EH (cell line): ENCODE measurements at places on chromosomes 5 and 9.

- peak; percentile 87 for DNase-seq
Observed at GRCh38 chr5:157665467-157666070, 5.8 kb upstream of the C5orf52 start.

DNA sequence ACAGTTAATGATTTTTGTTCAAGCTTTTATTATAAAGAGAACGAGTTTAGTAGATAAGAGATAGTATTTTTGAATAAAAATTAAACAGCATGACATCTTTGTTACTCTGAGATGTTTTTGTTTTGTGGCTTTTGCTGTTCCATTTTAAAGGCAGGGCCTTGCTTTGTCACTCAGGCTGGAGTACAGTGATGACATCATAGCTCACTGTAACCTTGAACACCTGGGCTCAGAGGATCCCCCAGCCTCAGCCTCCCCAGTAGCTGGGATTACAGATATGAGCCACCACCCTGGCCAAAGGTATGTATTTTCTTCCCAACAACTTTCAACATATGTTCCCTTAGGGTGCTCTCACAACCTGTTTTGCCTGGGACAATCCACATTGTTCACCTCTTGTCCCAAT lies 730.9 kb upstream of the RGMB start:
- DNase-seq, result no peak

DNA sequence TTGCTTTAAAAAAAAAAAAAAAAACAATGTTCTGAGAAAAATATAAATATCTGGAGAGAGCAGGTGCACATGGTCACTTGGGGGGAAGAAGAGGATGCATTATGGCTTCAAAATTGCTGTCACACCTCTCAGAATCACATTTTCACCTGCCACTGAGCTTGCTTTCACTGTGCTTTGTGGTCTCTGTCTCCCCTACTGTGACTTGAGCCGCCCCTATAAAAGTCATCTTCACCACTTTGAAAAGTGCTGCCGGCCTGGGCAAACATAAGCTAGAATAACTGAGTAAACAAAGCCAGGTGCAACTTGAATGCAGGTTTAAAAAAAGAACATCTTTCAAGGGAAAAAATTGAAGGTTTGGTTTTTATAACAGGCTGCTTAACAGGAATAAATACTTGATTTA lies 368.1 kb upstream of the GRIA1 start:
- DNase-seq, result no peak

GRCh38 chr9:89669361-89669842 lies 64.6 kb downstream of the GADD45G start:
- DNase-seq, result no peak

DNA sequence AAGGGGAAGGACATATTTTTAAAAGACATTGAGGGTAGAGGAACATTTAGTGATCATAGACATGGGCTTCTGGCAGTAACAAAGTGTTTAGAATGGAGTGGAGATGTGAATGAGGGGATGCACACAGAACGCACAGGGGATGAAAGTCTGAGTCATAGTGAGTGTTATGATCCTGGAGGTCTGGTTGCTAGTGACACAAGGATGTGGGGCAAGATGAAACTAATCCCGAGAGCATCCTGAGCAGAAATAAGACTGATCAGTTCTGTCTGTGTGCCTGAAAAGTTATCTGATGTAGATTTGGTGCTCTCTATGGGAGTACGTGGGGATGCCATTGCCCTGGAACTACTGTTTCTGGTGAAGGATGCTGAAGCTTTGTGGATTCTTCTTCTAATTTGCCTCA lies 141.1 kb downstream of the CHSY3 start:
- DNase-seq, result peak; percentile 14

- DNase-seq, result no peak
Observed at GRCh38 chr9:68541568-68541967, 885 bp upstream of the TMEM252 start.

DNA sequence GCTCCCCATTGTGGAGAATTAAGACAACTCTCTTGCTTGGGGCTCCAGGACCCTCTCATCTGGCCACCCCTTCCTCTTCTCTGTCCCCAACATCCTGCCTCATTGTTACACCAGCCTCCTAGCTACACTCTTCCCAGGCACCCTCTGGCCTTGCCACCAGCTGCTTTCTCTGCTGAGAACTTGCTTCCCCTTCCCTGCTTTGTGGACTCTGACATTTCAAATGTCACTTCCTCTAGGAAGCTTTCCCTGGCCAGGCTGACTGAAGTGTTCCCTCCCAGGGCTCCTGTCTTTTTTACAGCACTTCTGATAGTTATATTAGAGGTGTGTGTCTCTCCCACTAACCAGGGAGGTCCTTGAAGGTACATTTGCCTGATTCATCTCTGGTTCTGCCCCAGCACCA lies 194.0 kb upstream of the KLF4 start:
- DNase-seq, result no peak

DNA sequence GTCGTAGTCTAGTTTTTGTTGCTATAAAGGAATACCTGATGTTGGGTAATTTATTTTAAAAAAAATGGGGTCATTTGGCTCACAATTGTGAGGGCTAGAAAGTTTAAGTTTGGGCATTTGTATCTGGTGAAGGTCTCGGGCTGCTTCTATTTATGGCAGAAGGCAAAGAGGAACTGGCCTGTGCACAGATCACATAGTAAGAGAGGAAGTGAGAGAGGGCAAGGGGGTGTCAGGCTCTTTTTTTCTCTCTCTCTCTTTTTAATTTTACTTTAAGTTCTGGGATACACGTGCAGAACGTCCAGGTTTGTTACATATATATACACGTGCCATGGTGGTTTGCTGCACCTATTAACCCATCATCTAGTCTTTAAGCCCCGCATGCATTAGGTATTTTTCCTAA lies 453.3 kb downstream of the DIRAS2 start:
- no peak for DNase-seq

GRCh38 chr9:13131416-13131815 lies 148.1 kb downstream of the MPDZ start:
- no peak for DNase-seq

DNA sequence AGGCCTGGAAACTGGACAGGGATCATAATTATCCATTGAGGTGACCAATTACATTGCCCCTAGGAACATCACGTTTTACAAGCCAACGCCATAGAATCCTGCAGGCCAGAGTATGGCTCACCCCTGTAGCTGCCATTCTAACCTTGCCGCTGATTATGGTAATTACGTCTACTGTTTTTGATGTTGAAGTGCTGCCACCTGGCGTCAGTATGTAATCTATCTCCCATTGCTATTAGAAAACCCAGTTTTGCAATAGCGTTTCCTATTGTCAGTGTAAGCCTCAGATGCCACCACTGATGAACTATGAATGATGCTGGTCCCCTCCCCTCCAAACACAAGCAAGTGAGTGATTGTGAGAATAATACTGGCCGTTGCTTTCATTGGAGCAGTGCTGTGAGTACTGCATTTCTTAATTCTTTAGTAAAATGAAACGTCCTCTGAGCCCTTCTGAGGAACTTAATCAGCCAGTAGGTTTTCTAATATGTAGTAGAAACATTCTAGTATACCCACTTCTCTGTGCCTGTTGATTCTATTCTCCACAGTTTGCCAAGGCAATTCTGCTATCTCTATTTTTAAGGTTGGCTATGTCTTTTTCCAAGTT lies 100.5 kb upstream of the NMUR2 start:
- DNase-seq, result peak; percentile 56

DNA sequence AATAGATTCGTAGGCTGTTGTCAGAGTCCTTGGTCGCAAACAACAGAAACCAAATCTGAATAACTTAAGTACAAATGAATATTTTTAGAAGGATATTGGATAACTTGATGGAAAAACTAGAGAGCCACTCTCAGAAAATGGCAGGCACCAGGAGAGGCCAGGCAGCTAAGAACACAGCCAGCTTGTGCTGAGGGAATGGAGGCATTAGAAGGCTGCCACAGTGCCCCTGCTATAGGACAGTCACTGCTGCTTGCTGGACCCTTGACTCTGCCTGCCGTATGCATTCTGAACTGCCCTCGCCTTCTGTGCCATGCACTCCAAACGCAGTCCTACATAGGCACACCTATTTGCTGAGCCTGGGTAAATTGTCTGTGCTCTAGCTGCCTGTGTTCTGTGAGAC lies 78.6 kb downstream of the MAST4 start:
- no peak for DNase-seq

GRCh38 chr9:96686638-96687335 lies 31.7 kb upstream of the PRXL2C start:
- peak; percentile 76 for DNase-seq

DNA sequence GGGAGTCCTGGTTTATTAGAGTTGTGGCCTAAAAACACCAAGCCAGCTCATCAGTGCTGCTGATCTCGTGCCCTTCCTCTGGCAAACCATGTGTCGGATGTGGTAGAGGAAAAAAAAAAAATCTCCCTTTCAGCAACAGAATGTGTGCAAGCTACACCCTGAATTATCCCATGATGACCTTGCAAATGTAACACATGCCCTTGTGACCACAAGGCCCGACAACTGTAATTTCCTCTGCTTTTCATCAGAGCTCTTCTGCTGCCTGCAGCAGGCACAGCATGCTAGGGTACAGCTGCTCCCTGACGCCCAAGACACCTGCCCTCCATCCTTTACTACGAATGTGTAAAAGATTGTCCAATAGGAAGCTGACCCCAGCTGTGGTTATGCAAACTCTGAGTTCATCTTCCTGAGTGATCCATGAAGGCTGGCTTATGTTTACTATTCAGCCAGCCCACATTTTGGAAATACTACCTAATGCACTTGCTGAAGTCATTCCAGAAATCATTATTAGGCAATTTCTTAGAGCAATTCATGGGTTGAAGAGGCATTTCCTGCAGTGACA lies 14.6 kb upstream of the BNC2 start:
- peak; percentile 90 for DNase-seq

GRCh38 chr5:130164966-130165365 lies 260.7 kb downstream of the CHSY3 start:
- peak; percentile 3 for DNase-seq

DNA sequence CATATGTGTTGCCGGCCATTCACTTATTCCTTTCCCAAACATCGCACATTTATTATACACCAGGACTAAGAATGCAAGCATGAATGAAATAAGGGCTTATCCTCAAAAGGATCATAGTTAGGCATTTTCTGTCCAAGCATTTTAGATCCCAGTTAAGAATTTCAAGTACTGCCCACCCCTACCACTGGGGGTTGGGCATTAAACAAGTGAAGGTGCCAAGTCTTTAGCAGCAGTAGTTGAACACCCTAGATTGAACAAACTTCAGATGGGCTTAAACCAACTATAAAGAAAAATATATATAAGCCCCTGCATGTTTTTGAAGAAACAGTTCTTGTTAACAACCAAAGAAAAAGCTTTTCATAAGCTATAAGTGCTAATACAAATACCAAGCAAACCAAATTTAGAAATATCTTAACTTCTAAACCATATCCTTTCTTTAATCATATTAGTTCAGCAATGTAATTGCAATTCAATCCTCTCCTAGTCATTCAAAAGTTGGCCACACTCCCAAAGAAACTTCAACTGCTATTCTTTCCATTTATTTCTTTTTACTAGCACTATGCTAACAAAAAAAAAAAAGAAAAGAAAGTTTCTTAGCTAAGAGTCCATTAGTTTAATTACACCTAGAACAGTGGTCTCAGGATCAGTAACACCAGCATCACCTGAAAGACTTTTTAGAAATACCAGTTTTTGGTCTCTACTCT lies 149.8 kb downstream of the MLLT3 start:
- DNase-seq, result no peak
